ENCODE measurements at places on chromosomes 6 and 20.

- DNase-seq: no peak
Measured at GRCh38 chr20:23507346-23507745, 16.4 kb downstream of the CST8 start.

GRCh38 chr6:26388014-26388413 is 5.1 kb downstream of the BTN2A2 start:
- DNase-seq: no peak

GRCh38 chr20:56257604-56258003 is 9.1 kb downstream of the MC3R start:
- DNase-seq: no peak

- DNase-seq: no peak
Measured at GRCh38 chr6:166554316-166554715, 32.2 kb downstream of the RAMACL start.

DNA sequence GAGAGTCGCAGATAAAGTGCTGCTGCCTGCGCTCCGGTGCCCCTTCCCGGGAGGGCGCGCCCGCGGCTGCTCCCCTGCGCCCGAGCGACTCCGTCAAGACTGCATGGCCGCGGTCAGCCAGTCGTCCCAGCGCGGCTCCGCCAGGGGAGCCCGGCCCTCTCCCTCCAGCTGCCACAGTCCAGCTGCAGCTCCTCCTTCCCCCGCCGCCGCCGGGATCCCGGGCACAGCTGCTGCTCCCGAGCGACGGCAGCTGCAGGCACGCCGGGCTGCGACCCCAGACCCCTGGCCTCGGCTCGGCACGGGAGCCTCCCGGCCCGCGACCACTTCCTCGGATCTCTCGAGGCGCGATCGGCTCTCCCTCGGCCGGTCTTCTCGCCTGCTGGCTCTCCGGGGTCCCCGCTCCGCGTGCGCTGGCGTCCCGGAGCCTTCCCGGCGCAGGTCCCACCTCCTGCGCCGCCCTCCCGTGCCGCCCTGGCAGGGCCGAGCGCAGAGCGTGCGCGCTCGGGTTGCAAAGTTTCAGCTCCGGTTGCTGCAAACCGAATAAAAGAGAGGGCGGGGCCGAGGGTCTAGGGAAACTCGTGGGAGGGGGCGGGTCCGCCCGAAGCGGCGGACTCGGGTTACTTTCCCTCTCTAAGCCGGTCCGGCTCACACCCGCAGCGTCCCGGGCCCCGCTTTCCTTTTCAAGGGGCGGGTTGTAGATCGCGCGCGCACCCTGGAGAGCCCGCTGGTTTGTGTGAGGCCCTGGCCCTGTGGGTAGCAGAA is at the start of gene CNKSR3:
Gene CNKSR3, minus strand, starts transcription at position 542 of the 762 bp plus-strand sequence. CDS start 571 bp downstream, outside the sequence.
- no peak for DNase-seq

- no peak for DNase-seq
Measured at GRCh38 chr6:156345700-156346099, 431.5 kb upstream of the ARID1B start.

DNA sequence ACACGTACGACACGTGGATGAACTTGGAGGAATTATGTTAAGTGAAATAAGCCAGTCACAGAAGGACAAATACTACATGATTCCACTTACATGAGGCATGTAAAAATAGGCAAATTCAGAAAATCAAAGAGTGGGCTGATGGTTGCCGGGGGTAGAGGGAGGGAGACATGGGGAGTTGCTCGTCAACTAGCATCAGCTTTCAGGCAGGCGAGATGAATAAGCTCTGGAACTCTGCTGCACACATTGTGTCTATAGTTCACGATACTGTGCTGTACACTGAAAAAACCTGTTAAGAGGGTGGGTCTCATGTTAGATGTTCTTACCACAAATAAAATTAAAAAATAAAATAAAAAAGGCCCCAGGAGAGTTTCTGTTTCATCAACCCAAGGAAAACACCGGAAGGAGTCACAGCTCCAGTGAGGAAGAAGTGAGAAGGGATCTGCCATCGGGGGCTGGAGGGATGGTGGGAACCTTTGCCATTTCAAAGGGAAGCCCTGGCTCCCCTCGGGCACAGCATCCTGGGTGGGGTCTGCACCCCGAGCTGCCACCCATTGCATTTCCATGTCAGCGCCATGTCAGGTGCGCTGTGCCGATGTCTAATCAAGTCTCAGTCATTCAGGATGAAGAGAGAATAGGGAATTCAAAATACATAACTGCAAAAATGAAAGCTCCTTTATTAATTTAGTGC is 98.3 kb downstream of the SLC22A23 start:
- DNase-seq: no peak

DNA sequence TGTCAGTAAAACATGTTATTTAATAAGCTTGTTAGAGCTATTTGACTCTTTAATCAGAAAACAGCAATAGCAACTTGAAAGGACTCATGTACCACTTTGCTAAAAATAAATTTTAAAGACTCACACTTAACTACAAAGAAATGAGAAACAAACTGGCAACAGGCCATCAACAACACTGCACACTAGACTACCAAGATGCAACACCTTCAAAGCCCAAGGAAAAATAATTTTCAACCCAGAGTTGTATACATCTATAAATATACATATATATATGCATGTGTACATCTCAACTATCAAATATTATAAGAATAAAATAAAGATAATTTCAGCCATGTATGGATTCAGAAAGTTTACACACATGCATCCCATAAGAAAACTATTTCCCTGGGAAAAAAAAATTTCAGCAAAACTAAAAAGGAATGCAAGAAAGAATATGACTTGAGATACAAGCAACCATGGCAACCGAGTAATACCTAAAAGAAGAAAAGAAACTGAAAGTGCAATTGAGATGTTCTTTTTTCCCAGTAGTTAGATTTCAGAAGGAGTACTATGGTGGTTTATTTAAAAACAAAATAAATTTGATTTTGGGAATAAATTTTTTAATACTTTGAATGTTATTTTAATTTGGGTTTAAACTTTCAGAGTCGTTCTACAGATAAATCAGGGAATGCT is 303.8 kb downstream of the UBE3D start:
- DNase-seq: no peak

DNA sequence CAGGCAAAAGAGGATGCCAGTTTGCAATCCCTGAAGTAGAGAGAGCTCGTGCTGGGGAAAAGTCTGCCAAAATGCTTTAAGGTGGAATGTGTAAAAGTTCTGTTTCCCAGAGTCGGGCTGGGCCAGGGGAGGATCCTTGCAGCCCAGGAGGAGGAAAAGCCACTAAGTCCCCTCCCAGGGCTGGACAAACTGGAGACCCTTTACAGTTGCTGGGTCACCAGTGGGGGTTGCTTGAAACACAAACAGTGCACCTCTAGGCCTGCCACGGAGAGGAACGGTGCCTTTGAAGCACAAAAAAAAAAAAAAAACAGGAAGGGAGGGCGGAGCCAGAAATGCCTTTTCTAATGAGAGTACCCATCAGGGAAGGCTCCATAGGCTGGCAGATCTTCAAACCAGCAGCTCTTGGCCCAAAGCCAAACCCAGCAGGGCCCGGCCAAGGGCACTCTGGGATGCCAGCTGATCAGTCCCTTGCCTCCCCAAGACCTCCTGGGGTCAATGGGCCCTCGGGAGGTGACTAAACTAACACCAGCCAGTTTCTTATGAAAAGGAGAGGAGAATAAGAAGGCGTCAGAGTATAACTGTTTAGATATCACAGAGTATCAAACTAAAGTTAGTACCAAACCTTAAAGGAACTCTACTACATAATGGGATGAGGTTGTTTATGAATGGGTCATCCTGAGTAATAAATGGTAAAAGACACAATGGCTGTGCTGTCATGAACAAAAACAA is 23.7 kb downstream of the HLA-A start:
- peak; percentile 58 for DNase-seq

- DNase-seq: no peak
Measured at GRCh38 chr6:159837511-159837910, 37.4 kb downstream of the PNLDC1 start.

GRCh38 chr20:34127792-34128191 is 15.7 kb upstream of the EIF2S2 start:
- DNase-seq: no peak

DNA sequence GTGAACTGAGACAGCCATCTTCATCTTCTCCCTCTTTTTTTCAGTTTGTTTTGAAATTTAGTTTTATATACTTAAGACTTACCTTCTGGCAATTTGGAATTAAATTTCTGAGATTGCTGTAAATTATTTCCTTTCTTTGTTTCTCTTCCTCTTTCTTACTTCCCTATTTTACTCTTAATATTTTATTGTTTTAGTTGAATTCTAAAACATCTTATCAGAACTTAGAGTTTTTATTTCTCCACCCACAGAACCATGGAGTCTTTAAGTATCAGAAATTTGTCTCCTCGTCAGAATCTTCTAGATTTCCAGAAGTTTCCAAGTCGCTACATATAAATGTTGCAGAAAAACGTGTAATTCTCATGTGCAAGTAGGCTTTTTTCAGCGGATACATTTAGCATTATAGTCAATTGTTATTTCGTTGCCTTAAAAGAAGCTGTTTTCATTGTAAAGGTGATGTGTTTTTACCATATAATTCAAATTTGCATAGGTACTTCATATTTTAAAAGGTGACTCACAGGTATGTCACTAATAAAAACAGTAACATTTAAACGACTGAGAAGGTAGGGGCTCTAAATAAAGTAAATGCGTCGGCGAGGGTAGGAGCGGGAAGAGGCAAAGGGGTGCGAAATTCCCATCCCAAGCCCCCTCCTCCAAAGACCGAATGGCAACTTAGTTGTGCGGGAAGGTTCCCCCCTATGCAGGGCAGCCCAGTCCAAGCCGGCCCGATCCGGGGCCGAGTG is 866 bp upstream of the MYO6 start:
- no peak for DNase-seq

- DNase-seq: no peak
Measured at GRCh38 chr6:104700371-104701185, 159.1 kb downstream of the HACE1 start.

GRCh38 chr20:9110916-9111432 is 42.1 kb downstream of the PLCB4 start:
- DNase-seq: no peak

DNA sequence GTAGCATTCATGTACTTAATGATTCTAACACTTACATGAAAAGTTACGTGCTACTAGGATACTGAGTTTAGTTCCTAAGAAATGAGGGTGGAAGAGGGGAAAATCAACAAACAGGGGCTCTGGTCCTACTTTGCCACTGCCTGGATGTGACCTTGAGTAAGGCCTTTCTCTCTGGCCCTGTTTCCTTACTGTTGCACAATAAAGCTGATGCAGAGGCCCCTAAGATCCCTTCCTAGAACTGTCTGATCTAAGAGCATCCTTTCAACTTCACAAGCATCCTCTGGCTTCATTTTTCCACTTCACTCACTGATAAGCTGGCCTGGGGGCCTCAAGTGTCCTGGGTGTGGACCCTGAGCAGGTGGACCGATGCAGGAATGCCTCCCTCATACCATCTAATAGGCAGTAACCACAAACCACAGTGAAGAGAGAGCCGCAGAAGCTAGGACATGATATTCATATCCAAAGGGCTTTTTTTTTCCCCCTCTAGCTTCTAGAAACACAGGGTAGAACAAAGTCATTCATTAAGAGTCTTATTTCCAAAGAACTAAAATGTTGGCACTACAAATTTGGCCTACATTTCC is 21.6 kb downstream of the FKBP1A start:
- no peak for DNase-seq

DNA sequence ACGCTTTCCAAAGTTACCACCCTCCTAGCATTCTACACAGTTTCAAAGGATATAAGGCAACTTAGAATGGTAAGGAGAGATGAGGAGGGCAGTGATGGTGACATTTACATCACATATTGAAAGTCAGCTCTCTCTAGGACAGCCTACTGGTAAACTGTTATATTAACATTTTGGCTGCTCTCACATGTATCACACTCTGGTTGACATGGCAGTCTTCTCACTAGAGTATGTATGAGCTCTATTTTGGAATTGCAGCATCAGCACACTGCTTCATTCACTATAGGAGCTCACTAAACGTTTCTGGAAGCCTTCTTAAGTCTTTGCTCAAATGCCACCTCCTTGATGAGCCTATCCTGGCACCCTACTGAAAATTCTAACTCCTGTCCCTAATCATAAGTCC is 135.7 kb upstream of the ENPP5 start:
- DNase-seq: no peak

DNA sequence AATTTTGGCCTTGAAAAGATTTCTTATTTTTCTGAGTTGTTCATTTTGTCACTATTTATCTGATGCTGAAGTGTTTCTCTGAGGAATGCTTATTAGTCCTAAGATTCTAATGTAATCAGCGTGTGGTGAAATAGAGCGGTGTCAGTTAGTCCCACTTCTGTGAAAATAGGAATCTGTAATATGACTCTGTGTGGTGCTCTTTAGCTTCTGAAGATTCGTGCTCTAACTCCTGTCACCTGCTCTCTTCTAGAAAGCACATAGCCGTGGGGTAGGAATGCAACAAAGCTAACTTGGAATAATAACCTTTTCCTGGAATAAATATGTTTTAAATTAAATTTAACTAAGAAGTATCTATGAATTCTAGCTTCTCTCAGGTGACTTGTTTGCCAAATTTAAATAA is 90.4 kb downstream of the BCKDHB start:
- no peak for DNase-seq

GRCh38 chr6:106056746-106057390 is 29.3 kb upstream of the PRDM1 start:
- DNase-seq: no peak

DNA sequence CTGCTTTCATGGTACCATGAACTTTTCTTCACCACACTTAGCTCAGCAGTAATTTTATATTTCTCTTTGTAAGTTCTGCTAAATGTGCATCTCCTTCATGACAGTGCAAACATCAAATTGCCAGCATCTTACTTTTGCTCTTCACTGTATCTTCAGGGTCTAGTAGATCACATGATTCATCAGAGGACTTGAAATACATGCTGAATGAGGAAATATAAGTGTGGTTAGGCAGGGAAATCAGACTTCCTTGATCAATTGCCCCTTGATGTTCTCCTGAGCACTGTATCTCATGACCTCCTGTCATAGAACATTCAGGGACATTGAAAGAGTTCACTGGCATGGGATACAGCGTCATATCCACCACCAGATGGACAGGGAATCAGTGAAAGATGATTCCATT is 25.3 kb upstream of the POLR1H start:
- no peak for DNase-seq

DNA sequence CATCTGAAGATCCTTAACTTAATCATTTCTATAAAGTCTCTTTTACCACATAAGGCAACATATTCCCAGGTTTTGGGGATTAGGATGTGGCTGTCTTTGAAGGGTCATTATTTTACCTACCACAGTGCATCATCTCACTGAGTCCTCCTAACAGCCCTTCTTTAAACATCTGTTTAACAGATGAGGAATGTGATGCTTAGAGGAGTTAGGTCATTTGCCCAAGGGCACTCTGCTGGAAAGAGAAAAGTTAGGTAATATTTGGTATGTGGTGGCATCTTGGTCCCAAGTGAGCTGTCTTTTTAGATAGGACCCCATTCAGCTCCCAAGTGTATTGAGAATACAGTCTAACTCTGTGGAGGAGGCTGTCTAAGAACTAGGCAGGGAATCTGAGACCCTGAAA is 11.0 kb downstream of the MMP24 start:
- no peak for DNase-seq

GRCh38 chr20:57043091-57043490 is 223.3 kb downstream of the BMP7 start:
- no peak for DNase-seq

DNA sequence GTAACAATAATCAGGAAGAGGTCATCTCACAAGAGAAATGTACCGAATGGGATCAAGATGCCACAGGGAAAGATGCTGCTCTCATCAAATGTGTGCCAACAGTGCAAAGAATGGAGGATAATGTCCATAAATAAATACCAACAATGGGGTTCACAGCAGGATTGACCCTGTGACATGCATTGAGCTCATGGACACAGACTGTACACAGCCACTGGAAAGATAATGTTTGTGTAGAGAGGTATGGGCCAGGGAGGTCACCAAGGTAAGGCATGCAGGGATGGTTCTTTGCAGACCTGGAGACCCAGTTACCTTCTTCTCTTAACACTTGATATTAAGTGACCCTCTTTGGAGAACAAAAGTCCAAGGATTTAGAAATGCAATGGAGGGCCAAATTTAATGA is 1.5 kb downstream of the AGPAT1 start:
- DNase-seq: no peak

Measured in stimulated activated naive CD4-positive, alpha-beta T cell (primary cell).